ENCODE measurements at places on chromosomes 1 and 21. TPM values are rescaled to one million over a fixed set of nuclear protein-coding genes. Genes with fewer than 3 reads are reported as not detected.
A peak's percentile ranks its signal among the peaks of the same experiment; 100 is the strongest.

The CRYBG2 gene
- 0.41 TPM for total RNA-seq

The OSCP1 gene
- 20.8 TPM for total RNA-seq

The SLAMF7 gene
- not detected for total RNA-seq

The MYBPHL gene
- not detected for total RNA-seq

The MRPL39 gene
- 34.2 TPM for total RNA-seq

The CELA2B gene
- total RNA-seq: not detected

The KRTAP23-1 gene
- not detected for total RNA-seq

The LELP1 gene
- total RNA-seq: not detected

The LPAR3 gene
- 0.82 TPM for total RNA-seq

DNA sequence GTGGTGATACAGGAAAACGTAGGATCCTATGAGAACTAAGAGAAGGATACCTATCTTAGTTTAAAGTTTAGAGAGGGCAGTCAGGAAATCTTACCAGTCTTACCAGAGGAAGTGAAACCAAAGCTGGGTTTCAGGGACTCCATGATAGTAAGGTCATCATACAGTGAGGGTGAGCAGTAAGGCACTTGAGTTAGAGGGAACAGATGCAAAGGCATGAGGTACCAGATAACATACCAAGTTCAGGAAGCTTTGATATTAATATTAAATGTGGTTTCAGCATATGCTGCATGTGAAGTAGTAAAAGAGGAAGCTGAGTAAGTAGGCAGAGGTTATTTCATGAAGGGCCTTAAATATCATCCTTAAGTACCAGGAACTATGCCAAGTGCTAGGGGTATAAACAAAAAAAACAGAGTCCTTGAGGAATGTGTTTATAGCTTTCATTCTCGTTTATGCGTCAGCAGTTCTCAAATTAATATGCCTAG, 16.9 kb downstream of the ATG4C start:
- DNase-seq: no peak

- DNase-seq: no peak
Observed at GRCh38 chr1:44884746-44885145, 41.7 kb upstream of the PTCH2 start.

- DNase-seq: no peak
Observed at GRCh38 chr1:208577381-208577905, 333.3 kb upstream of the PLXNA2 start.

- DNase-seq: no peak
Observed at GRCh38 chr1:214496126-214496525, 55.3 kb downstream of the PTPN14 start.

DNA sequence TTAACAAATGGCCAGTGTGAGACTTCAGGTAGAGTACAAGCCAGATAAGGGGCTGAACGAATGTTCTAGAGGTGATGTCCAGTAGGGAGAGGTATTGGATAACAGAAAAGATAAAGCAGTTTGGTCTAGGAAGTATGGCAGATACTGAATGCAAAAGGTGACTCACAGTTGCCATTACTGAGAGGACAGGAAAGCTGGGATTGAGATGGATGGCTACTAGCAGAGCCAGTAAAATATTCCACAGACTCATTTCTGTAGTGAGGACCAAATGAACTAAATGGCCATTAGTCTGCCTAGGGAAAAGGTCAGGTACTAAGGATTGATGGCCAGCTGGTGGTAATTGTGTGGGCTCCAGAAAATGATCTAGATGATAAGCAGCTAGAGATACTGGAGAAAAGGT, 11.5 kb downstream of the MACO1 start:
- no peak for DNase-seq

DNA sequence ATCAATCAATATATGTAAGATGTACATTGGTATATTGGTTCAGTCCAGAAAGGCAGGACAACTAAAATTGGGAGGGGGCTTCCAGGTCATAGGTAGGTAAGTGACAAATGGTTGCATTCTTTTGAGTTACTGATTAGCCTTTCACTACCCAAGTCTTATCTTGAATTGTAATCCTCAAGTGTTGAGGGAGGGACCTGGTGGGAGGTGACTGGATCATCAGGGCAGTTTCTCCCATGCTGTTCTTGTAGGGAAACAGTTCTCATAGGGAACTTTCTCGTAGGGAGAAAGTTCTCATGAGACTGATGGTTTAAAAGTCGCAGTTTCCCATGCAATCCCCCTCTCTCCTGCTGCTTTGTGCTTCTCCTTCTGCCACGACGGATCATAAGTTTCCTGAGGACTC, 809.2 kb downstream of the KCNT2 start:
- no peak for DNase-seq

DNA sequence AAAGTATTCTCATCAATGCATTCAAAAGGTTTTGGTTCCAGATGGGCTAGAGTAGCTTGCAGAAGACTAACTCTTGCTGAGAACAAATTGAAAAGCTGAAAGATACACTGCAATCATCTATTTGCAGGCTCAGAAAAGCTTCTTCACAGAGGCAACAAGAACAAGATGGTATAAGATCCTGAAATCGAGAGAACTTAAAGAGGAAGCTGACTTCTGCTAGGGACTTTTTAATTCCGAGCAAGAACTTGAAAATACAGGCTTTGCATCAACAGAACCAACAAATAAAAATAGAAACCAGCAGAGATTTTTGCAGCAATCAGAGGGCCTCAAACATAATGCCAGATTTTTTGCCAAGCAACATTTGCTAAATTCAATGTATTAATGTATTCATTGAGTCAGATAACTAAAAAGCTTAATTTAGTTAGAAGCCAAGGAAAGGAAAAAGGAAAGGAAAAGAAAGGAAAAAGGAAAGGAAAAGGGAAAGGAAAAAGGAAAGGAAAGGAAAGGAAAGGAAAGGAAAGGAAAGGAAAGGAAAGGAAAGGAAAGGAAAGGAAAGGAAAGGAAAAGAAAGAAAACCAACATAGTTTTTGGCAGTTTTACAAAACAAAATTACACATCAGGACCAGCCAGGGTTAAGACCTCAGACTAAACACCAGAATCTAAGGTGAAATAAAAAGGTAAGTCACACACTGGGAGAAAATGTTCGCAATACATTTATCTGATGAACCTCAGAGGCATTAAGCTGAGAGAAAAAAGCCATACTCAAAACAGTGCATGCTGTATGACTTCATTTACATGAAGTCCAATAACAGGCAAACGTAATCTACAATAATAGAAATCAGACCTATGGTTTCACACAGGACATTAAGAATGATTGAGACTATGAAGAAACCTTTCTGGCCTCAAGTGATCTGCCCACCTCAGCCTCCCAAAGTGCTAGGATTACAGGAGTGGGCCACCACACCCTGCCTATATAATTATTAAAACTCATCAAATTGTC, 42.6 kb downstream of the FAF1 start:
- DNase-seq: no peak

DNA sequence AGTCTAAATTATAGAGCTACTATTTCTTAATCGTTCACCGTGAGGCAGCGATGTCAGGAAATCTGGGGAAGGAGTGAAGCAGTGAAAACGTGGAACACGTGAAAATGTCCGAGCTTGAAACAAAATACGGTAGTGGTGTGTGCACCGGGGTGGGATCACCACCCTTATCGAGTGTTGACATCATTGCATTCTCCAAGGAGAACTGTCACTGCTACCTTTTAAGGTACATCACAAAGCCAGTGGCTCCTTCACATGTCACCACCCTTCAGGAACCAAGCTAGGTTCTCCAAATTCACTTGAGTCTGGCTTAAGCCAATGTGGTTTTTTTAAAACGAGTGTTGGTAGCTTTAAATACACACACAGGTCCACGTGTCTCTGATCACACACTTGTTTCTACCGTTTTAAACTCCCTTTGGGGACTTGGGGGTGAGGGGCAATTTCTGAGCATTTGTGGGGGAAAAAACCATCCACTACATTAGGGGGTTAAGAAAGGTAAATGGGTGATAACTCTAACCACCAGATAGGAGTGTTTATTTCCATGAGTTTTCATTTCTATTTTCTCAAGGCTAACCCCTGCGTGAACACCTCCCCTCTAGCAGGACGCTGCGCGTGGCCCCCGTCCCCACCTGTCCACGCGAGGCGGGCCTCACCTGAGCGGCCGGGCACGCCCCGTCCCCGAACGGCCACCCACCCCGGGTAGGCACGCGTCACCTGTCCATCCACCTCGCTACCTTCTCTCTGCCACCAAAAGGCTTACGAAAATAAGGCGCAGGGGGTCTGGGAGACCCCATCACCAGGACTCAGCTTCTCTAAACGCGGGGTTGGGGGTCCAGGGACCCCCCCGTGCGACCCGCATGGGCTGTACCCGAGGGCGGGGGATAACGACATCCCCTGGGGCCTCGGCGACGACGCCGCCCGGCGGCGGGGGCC, 978 bp downstream of the PRDM15 start:
- DNase-seq: peak; percentile 56

DNA sequence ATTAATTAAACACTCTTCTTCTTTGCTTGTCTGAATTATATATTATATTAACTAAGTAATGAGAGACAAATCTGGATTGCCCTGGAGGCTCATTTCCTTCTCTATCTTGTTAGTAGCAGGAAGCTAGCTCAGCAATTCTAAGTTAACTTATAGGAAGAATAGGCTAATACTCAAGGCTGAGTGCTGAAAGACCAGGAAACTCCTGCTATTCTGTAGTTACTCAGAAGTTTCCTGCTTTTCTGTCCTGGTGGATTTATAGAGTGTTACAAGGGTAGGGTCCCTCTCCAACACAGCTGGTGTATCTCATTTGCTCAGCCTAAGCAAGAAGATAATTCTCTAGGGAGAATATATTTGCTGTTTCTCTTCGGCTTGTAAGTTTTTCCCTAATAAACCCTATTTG, 29.2 kb downstream of the HSPA13 start:
- DNase-seq: no peak

DNA sequence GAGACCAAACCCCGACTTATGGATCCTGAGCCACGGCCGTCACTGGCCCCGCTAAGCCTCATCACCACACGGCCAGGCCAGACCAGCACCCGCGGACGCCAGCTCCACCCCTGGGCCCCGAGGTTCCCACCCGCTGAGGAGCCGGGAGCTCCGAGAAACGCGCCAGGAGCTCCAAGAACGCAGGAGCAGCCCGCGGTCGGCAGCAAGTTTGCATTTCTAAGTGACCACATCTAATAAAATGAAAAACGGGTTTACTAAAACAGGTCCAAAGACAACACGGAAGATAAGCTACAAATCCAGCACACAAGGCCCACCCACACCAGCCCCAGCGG, 8.1 kb upstream of the C1QTNF12 start:
- no peak for DNase-seq

GRCh38 chr1:20997602-20998224, 179.0 kb downstream of the EIF4G3 start:
- DNase-seq: no peak

DNA sequence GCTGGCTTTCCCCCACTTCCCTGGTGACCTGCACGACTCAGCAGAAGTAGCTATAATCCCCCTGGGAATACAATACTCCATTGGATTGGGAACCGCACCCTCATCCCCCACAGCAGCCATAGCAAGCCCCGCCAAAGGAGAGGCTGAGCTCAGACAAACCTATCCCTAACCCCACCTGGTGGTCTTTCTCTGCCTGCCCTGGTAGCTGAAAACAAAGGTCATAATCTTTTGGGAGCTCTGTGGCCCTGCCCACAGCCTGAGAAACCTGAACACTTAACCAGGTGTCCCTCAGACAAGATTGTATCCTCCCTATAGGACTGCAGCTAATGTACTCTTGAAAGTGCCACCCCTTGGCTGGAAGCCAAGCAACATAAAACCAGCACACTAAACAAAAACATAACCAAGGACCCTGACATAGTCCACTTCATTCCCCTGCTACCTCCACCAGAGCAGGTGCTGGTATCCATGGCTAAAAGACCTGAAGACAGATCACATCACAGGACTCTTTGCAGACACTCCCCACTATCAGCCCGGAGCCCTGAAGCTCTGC, 71.6 kb upstream of the RUNX1 start:
- DNase-seq: no peak

DNA sequence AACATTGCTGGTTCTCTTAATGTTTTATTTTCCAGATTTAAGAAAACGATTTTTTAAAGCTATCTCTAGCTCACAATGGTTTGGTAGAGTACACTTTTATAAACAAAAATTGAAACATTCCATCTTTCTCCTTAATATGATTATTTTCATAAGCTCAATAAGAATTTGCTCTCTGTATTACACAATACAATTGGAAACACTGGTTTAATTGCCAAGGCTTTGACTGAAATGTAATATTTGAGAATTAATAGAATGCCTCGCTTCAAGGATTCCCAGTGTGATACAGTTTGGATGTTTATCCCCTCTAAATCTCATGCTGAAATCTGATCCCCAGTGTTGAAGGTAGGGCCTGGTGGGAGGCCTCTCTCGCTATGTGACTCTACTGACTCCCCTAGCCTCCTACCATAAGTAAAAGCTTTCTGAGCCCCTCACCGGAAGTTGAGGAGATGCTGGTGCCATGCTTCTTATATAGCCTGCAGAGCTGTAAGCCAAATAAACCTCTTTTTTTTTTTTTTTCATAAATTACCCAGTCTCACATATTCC, 67.4 kb downstream of the DDAH1 start:
- DNase-seq: no peak

GRCh38 chr1:119879510-119880434, 16.5 kb downstream of the ADAM30 start:
- no peak for DNase-seq

- DNase-seq: no peak
Observed at GRCh38 chr1:96771847-96772246, 50.3 kb downstream of the PTBP2 start.

- no peak for DNase-seq
Observed at GRCh38 chr1:56215086-56215485, 364.3 kb downstream of the PLPP3 start.

GRCh38 chr1:9275161-9275560, 17.5 kb upstream of the SPSB1 start:
- DNase-seq: no peak

DNA sequence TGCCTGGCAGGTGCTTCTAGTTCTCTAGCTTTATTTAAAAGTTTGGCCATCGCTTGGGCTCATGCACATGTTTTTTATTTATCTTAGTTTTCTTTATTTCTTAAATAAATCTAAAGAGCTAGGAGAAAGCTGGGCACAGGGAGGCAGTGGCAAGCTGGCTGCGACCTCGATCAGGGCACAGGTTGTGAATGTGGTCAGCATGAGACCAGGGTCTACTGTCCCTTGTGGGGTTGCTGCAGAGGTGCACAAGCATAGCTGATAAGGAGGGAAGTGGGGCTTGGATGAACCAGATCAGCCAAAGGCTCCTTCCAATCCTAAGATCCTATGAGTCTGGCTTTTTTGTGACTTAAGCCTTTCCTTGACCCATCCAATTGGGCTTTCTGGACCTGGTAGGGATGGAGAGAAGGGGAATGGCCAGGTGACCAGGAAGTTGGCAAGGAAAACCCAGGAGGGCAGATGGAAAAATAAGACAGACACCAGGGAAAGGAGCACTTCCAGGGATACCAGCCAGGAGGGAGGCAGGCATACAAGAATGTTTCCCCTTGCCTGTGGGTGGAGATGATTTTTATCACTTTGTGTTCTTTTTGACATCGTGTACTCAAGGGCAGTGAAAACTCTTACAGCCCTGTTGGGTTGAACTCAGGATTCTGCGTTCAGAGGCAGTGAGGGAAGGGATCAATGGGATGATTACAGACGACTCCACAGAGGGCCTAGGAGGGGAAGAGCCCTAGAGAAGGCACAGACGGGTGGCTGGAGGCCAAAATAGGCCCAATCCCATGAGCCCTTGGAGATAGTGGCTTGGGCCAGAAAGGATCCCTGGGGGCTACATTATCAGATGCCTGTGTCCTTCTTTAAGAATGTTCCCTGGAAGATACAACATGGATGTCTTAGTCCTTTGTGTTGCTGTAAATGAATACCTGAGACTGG, 8.5 kb downstream of the CYP4B1 start:
- no peak for DNase-seq
